NCI-H345 (cell line): ENCODE measurements at places on chromosomes 16 and 17.

DNA sequence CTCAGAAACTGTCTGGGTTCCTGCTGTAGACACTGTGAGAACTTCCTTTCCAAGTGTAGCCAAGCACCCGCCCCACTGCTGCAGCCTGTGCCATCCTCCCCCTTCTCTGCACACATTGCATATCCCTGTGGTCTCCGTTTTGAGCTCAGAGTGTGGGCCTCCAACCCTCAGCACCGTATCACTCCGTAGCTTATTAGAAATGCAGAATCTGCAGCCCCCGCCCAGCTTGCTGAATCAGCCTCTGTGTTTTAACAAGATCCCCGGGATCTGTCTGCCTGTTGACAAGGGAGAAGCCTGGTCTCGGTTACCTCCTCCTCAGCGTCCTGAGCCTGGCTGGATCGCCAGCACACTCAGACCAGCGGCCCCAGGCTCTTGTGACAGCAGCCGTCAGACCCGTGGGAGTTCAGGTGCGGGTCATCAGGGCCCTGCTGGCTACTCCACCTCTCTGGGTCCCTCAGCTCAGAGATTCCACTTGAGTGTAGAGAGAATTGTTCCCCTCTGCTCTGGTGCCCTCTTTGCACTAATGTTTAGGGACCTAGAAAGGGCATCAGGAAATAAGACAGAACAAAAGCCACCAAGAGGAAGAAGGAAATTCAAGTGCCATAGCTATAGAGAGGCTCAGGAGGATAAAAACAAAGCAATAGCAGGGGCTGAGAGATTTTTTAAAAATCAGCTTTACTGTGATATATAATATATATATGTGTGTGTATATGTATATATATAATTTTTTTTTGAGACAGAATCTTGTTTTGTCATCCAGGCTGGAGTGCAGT is 92.3 kb downstream of the PITPNC1 start:
- DNase-seq = no peak

DNA sequence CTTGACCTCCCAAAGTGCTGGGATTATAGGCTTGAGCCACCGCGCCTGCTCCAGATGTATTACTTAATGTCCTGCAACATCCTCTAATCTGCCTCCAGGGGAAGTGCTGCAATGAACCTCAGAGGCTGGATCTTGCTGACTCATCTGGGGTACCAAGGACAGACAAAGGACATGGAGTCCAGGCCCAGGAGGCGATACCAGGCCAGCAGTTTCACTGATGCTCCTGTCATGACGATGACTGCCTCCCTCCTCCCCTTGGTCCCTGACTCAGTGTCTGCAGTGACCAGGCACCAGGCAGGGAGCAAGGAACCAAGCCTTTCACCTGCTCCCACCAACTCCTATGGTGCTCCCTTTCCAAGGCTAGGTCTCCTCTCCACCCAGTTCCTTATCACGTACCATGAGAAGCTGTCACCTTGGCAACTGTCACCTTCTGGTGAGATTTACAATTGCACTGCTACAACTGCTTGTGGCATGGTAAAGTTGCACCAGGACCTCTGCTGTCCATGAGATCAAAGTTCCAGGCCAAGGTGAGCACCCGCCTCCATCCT is 21.6 kb upstream of the PHOSPHO1 start:
- no peak for DNase-seq

- no peak for DNase-seq
Observed at GRCh38 chr17:37220607-37220953, 155.2 kb upstream of the C17orf78 start.

GRCh38 chr16:71467810-71468209 is 5.8 kb upstream of the ZNF23 start:
- no peak for DNase-seq

DNA sequence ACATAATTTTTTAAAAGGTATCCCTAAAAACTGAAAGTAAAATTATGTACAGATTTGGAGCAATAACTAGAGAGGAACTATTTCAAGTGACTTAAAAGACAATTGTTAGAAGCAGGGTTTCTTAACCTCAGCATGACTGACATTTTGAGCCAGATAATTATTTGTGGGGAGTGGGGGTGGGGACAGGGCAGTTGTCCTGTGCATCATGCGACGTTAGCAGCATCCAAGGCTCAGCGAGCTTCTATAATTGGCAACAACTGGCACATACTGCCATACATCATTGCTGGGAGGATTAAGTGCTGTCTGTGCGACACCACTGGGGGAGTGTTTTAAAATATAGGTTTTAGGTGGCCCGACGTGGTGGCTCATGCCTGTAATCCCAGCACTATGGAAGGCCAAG is 27.1 kb downstream of the GABARAPL2 start:
- no peak for DNase-seq

DNA sequence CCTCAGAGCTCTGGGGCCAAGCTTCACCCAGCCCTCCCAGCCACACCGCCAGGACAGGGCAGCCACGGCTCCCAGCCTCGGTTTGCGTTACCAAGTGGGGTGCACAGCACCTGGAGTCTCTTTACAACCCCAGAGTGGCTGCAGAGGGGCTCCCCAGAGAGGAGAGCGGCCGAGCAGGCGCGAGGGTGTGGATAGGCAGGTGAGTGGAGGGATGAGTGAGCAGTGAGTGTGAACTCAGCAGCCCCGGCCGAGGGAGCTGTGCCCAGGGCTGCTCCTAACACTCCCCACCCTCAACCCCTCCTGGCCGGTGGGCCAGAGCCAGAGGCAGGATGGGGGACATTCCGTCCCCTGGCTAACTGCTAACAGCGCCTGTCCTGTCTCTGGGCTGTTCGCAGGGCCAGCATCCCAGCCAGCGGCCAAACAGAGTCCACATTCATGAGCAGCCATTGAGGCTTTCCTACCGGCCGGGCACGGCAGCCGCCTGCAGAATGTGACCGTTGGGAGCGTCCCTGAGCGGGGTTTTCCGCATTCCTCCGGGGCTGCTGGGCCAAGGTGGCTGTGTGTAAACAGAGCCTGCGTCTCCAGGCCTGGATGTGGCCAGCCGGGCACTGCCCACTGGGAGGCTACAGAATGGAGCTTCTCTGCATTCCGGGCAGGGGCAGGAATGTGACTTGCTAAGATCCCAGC is 5.3 kb downstream of the ZNF469 start:
- DNase-seq = no peak

DNA sequence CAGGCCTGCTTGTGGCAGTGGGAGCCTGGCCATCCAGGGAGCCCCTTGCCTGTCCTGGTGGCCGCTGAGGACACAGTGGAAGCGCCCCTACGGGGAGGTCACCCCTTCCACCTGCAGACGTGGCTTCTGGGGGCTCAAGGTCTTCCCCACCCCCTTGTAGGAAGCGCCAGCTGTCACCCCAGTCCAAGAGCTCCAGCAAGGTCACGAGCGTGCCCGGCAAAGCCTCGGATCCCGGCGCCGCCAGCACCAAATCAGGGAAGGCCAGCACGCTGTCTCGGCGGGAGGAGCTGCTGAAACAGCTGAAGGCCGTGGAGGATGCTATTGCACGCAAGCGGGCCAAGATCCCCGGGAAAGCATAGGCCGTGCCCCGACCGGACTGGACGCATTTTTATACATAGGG is 7.4 kb upstream of the IL17C start:
- DNase-seq = no peak

GRCh38 chr16:86707171-86707570 is 128.8 kb downstream of the FOXL1 start:
- DNase-seq = no peak

- DNase-seq = no peak
Observed at GRCh38 chr17:60188759-60189158, 39.0 kb downstream of the CA4 start.

- no peak for DNase-seq
Observed at GRCh38 chr16:26220894-26221293, 529.1 kb downstream of the HS3ST4 start.

- DNase-seq = no peak
Observed at GRCh38 chr17:80095038-80095843, 6.1 kb upstream of the GAA start.

- no peak for DNase-seq
Observed at GRCh38 chr16:48369765-48370164, 15.4 kb downstream of the SIAH1 start.

- no peak for DNase-seq
Observed at GRCh38 chr16:79132701-79133100, 467.8 kb downstream of the MAF start.

DNA sequence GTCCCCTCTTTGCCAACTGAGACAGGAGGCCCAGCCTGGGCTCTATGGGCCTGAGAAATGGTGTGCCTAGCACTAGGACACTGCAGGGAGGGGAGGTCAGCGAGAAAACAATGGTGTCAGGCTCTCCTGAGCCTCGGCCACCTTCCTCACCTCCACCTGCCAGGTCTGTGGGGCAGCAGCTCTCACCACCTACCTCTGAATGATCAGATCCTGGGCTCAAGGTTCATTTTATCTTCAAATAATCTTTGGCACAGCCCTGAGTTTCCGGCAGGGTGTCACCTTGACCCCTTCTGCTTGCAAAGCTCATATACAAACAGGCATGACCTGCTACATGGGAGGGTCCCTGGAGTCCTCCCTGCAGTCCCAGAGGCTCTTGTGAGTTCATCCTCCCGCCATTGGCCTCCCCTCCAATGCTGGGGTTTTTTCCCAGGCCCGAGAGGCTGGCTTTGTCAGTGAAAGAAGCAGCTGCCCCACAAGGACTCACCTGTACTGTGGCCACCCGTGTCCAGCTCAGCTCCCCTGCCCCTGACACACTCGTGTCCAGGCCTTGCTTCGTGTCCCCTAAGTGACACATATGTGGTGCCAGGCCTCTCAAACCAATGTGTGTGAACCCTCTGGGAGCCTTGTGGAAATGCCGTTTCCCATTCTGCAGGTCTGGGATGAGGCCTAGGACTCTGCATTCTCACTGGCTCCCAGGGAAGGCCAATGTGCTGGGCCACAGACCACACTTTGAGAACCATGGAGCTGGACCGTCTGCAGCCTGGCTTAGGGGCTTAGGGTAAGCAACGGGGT is 176.8 kb upstream of the CIBAR2 start:
- no peak for DNase-seq

DNA sequence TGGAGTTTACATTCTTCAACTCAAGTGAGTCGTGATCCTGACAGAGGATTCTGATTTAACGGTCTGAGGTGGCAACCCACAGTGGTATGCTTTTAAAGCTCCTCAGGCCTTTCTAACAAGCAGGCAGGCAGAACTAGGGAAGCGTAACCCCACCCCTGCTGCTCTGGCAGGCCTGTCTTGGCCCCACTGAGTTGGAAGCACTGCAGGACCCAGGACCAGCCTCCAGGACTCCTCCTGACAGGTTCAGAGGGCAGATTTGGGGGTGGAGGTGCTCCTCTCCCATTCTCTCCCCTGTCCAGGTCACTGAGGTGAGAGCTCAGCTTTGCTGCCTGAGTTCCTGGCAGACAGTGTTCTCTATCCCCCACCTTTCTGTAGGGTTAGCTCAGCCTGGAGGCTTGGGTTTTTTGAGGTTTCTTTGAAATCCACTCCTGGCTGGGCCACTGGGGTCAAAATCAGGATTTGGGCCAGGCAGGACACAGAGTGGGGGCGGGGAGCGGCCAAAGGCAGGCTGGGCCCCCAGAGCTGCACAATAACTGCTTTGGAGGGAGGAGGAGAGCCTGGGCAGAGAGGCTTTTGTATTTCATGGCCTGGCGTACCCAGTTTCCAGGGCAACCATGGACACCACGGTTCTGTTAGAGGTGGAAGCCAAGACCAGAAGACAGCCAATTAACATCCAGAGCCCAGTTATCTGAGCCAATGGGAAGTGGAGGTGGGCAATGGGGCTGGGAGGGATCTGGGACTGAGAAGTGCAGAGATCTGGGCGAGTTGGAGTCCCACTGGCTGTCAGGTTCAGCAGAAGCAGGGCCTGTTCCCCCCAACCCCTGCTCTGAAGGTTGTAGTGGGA is 9.5 kb downstream of the MRPL27 start:
- DNase-seq = no peak

DNA sequence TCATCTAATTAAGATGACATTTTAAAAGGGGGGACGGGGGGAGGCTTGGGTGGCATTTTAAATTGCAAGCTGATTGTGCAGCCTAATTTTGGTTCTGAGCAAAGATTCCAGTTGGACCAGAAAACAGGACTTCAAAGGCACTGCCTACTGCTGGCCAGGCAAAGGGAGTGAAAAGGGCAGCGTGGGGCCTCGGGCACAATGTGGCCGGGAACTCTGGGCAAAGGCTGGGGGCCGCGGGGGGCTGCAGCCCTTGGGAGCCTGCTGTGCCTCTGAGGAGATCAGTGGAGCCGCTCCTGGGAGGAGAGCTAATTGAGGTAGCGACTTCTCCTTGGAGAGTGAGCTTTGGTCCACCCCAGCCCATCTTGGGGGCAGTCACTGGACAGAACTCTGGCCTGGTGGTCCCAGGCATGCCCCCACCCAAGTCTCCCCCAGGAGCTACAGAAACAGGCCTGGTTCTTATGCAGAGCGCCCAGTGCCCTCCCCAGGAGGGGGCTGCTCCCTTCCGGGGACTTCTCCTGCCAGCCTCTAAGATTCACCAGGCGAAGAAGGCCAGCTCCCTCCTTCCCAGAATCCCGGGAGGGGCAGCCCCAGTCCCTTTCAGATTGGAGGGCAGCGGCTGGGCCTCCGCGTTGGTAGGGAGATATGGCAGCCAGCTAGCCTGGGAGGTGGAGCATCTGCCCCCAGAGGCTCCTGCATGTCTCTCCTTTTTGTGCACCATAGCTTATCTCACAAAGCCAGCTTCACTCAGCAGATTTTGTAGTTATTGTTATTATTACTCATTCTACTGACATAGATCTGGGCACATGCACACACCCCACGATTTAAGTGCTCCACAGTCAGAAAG is 115.6 kb downstream of the GNAO1 start:
- DNase-seq = no peak

GRCh38 chr17:63973930-63974593 is 1.3 kb upstream of the SCN4A start:
- no peak for DNase-seq

GRCh38 chr16:50377001-50377400 is 8.2 kb upstream of the BRD7 start:
- DNase-seq = no peak

GRCh38 chr16:66206363-66206762 is 160.1 kb upstream of the CDH5 start:
- no peak for DNase-seq

DNA sequence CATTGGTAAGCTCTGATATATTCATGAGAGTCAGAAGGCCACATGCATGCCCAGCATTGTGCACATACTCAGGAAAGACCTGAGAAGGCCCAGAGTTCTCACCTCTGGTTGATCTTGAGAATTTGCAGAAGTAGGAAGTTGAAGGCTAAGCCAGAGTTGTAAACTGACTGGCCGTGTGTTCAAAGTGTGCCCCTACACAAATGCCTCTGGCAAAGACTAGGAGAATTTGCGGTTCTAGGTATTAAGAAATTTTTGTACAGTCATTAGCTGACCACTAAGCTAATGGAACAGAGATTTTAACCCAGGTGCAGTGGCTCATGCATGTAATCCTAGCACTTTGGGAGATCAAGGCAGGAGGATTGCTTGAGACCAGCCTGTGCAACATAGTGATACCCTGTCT is 25.0 kb downstream of the FBXL20 start:
- DNase-seq = no peak

- DNase-seq = peak; percentile 79
Observed at GRCh38 chr17:51590071-51590656, 329.8 kb downstream of the UTP18 start.

- no peak for DNase-seq
Observed at GRCh38 chr17:12519956-12520594, 145.6 kb upstream of the MYOCD start.

- DNase-seq = no peak
Observed at GRCh38 chr17:82271401-82271800, 2.1 kb downstream of the CSNK1D start.
